ENCODE measurements at places on chromosomes 4 and X.

- DNase-seq = no peak
Measured at GRCh38 chr4:179110356-179110755, 1668.1 kb upstream of the AGA start.

DNA sequence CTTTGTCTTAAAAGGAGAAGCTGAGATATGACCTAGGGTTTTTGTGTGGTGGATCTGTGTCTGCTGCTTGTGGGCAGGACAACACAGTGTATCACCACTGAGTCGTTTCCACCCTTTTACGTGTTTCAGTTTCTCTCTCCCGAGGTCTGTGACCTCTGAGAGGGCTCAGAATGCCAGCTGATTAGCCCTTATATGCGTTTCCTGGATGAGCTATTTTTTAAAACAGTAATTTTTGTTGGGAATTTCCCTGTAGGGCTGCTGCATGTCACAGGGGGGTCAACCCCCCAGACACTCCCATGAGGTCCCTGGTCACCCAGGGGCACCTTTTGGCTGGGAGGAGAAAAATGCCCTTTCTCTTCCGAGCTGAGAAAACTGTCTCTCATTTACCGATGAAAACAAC lies 170.4 kb upstream of the CASK start:
- no peak for DNase-seq

- DNase-seq = no peak
Measured at GRCh38 chr4:10192331-10192730, 75.7 kb upstream of the WDR1 start.

- DNase-seq = no peak
Measured at GRCh38 chr4:102342404-102343074, 2.7 kb downstream of the SLC39A8 start.

DNA sequence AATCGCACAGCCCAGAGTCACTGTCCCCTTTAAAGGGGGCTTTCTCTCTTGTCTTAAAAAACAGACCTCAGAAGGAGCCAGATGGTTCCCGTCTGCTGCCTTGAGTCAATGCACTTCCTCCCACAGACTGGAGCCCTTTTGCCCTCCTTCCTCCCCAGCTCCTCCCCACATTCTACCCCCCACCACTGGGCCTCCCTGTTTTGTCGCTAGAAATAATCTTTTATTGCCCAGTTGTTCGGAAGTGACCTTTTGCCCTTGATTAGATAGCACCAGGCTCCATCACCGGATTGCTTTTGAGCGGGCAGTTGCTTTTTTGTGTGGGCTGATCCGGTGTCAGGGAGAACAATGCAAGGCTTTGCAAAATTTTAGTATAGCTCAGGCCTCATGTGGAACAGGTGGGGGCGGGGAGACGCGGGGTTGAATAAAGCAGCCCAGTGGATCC lies 47.7 kb downstream of the SPRY1 start:
- no peak for DNase-seq

GRCh38 chrX:99137488-99137887 lies 1272.6 kb downstream of the PCDH19 start:
- no peak for DNase-seq

DNA sequence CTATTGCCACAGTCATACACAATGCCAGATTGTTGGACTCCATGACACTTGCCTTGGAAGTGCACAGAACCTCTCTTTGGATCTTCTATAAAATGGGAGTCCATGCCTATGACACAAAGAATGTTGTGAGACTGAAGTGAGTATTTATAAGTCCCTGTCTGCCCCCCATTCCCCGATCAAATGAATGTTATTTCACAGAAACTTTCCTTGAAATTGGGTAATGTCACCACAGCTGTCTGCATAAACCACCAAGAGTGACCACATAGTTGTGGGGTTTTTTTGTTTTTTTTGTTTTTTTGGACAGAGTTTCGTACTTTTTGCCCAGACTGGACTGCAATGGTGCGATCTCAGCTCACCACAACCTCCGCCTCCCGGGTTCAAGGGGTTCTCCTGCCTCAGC lies 27.1 kb upstream of the REST start:
- no peak for DNase-seq

GRCh38 chrX:670645-671044 lies 40.1 kb downstream of the SHOX start:
- DNase-seq = no peak

DNA sequence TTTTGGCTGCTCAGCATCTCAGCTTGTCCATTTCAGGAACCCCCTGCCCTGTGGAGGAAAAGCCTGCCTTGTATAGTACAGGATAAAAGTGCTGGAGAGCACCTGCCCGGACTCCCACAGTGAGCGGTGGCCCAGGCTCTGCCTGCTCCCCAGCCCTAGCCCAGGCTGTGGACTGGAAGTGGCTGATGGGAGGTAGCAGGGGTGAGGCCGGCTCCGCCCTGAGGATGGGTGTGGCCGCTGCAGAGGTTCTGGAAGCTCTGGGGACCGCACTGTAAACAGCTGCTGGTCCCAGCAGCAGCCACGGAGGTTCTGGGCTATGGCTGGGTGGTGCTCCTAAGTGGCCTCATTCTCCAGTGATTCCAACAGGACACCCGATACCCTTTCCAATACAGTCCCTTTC lies 56.6 kb upstream of the HELT start:
- no peak for DNase-seq

DNA sequence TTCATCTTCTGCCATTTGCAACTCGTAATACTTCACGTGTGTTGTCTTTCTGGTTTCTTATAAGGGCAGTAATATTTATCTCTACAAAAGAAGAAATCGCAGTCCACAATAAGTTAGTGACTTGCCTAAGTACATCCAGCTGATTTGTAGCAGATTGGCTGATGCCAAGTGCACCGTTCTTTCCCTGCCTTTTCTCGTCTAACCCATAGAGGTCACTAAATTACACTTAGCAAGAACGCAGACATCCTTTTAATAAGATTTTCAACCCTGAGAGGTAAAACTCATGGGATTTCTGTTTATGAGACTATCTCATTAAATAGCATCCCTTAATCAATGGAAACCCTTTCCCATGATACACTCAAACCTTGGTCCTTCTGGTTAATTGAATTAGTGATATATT lies 408.6 kb upstream of the ACTRT1 start:
- DNase-seq = no peak

DNA sequence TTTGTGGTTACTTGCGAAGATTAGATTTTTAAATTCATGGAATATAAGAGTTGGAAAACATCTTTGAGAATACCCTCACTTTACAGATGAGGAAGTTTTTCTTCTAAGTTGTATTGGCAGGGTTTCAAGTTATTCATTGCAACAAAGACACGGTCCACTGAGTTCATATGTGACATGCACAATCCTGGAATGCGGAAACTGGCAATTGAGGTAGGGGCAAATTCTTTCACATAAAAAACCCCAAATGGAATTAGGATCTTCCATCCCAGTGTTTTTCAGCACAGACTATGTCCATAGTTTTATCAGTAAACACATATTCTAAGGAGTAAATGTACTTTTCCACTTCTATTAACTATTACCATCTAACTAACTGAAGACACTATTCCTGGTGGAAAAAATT lies 81.8 kb upstream of the NAP1L5 start:
- DNase-seq = no peak

DNA sequence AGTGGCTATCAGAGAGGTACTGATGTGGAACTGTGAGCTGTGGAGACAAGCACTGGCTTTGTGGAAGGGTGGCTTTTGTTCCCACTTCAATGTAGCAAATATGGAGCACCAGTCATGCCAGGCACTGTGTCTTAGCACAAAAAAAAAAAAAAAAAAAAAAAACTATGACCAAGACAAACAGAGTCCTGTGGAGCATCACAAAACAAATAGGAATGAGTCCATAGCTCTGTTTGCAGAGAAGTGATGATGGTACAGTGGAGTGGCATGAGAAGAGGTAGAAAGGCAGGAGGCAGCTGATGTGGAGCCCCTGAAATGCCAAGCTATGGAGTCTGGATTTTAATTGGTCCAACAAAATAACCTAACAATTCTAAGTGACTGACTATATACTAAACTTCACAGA lies 116.9 kb downstream of the RAB28 start:
- no peak for DNase-seq

DNA sequence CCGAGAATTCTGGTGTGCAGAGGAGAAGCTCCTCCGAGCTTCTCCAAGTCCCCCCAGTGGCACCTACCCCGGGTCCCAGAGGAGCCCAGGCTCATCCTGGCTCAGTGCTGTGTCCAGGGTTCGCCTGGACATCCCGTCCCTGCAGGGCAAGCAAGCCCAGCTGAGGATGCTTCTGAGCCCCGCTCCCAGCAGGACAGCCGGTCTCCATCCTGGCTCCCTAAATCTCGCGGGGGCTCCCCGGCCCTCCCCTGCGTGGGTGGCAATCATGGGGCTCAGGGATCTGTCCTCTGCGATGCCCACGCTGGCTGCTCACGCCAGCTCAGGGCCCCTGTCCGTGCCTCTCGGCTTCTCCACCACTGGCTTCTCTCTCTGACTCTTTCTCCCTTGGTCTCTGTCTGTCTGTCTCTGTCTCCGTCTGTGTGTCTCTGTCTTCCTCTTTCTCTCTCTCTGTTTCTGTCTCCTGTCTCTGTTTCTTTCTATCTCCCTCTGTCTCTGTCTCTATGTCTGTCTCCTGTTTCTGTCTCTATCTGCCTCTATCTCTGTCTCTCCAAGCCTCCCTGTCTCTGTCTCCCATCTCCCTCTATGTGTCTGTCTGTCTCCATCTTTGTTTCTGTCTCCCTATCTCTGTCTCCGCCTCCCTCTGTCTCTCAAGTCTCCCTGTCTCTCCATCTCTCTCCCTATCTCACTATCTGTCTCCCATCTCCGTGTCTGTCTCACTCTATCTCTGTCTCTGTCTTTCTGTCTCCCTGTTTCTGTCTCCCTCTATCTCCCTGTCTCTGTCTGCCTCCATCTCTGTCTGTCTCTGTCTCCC lies 27.8 kb upstream of the SLC25A6 start:
- no peak for DNase-seq

DNA sequence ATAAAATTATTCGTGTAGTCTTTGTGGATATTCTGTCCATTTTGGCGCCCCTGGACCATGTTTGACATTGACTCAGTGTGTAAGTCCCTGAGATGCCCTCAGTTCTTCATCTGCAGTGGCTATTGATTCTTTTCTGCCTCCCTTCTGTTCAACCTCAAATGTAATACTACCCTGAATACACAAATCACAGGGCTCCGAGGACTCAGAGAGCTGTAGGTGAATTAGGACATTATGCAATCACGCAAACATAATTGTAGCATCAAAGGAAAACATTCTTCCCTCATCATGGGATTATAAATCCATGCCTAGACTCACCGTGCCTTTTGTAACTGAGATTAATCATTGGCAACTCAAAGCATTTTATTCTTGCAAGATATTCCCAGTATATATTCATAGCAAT lies 161.4 kb upstream of the PACRGL start:
- peak; percentile 56 for DNase-seq

GRCh38 chrX:119190091-119190681 lies 45.9 kb upstream of the PGRMC1 start:
- DNase-seq = no peak

DNA sequence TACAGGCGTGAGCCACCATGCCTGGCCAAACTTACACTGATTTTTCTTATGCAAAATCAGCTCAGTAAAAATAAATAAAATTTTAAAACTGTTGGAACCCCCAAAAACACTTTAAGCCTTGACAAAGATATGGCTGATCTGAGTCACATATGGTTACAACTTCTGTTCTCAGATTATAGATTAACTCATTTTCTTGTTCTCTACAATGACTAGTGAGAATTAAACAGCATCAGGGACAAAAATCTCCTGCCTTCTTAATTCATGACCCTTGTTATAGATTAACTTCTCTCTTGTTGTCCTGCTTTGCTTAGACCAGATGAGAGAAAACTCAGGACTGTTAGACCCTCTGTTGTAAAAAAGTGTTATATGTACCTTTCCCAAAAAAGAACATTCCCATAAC lies 24.2 kb upstream of the EXOC1L start:
- DNase-seq = no peak

DNA sequence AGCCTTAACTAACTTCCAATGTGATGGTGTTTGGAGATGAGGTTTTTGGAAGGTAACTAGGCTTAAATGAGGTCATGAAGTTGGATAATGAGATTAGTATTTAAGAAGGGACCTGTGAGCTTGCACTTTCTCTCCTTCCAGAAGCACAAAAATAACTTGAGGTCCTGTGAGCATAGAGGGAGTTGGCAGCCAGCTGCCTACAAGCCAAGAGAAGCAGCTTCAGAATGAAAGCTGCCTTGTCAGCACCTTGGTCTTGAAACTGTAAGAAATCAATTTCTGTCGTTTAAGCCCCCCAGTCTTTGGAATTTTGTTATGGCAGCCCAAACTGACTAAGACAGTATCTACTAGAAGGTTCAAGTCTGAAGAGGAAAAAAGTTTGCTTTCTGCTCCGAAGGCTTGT lies 280.2 kb upstream of the GALNTL6 start:
- DNase-seq = no peak

DNA sequence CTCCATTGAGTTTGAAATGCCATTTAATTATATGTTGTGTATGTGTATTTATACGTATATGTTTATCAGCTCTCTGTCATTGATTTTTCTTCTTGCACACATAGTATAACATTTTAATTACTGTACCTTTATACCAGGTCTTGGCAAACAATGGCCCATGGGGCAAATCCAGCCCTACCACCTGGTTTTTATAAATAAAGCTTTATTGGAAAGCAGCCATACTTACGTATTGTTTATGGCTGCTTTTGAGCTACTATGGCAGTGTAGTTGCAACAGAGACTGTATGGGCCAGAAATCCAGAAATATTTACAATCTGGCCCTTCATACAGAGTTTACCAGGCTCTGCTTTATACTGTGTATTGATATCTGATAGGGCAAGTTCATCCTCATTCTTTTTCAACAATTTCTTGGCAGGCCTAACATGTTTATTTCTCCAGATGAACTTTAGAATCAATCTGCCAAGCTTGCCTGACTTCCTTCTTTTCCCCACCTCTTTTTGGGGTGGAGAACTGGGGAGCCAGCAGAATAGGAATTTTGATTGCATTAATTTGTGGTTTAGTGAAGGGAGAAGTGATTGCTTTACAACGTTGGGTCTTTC lies 15.8 kb downstream of the DCUN1D4 start:
- DNase-seq = no peak

- no peak for DNase-seq
Measured at GRCh38 chrX:72395237-72395636, 89.5 kb upstream of the CITED1 start.

- no peak for DNase-seq
Measured at GRCh38 chr4:104492183-104492771, 2.4 kb downstream of the CXXC4 start.

GRCh38 chr4:69748173-69748572 lies 12.2 kb downstream of the SULT1B1 start:
- DNase-seq = no peak

- DNase-seq = no peak
Measured at GRCh38 chrX:12868747-12869146, 1.9 kb downstream of the TLR7 start.

- DNase-seq = no peak
Measured at GRCh38 chr4:3858046-3858730, 92.0 kb downstream of the ADRA2C start.

DNA sequence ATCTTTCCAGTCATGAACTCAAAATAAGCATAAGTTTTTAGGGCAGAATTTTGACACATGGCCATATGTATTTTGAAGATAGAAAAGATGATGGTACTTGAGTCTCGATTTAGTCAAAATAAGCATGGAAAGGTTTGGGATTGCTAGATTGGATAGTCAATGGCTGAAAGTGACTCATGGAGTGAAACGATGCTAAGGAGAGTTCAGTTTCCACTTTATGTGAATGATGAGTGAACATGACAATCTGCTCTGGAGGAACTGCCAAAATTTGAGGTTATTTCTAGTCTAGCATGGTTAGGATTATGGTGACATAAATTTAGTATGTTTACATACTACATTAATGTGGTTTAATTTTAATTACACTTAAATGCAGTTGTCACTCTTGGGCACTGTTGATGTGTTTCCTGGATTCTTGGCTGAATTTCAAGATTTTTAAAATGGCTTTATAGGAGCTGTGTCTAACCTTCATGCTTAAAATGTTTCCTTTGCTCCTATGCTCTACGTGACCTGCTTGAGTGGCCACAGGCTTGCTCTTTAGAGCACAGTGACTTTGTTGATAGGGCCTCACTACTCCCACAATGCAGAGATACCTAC lies 17.1 kb downstream of the DDX3X start:
- DNase-seq = no peak
